Activated CD8-positive, alpha-beta memory T cell treated with anti-CD3 and anti-CD28 coated beads for 4 hours (primary cell): ENCODE measurements at places on chromosomes 5 and 9.
A peak's percentile ranks its signal among the peaks of the same experiment; 100 is the strongest.

- DNase-seq: no peak
These were observed 173.3 kb downstream of the RMI1 start for GRCh38 chr9:84153885-84154284.

DNA sequence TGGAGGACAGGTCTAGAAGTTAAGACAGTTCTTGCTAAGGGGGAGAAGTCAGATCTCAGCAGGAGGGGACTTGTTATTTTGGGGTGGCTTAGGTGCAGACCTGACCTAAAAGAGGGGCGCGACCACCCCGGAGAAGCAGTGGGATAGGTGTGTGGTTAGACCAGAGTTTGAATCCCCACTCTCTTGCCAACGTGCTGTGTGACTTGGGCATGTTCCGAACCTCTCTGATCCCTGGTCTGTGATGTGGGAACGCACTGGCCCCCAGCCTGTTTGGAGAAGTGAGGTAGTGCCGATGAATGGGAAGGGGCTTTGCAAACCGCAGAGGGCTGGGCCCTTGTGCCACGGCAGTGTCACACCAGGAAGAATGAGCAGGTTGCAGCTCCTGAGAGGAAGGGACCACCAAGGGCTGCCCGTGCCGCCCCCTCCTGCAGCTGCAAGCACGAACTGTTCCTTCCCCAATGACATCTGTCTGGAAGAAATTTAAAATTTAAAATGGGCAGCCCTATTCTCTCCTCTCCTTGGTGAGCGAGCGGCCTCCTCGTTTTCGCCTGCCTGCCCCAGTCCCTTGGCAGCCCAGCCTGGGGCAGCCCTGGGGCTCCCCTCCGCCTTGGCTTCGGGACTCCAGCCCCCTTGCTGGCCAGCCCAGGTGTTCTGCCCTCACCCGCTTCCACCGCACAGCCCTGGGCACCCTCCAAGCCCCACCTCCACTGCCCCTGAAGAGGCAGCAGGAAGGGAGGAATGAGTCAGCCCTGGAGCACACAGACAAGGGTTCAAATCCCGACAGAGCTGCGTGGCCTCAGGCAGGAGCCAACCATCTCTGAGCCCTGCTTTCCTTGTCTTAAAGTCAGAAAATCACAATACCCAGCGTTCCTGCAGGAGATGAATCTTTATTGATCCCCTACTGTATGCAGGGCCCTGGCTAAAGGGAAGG is 1.6 kb downstream of the FIBCD1 start:
- no peak for DNase-seq

DNA sequence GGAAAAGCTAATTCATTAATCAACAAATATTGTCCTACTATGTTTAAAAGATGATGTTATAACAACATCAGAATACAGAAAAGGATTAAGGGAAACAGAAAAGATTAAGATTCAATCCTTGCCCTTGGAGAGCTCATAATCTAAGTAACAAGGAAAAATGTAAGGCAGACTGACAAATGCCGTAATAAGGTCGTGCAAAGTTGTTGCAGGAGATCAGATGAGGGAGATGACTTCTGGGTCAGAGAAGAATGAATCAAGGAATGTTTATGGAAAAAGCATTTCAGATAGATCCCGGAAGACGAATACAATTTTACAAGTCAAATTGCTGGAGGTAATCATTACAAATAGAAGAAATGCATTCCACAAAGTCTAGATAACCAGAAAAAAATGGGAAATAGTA is 6.4 kb downstream of the ADAMTS6 start:
- no peak for DNase-seq

- no peak for DNase-seq
These were observed 42.0 kb upstream of the LIFR start for GRCh38 chr5:38598296-38598993.

DNA sequence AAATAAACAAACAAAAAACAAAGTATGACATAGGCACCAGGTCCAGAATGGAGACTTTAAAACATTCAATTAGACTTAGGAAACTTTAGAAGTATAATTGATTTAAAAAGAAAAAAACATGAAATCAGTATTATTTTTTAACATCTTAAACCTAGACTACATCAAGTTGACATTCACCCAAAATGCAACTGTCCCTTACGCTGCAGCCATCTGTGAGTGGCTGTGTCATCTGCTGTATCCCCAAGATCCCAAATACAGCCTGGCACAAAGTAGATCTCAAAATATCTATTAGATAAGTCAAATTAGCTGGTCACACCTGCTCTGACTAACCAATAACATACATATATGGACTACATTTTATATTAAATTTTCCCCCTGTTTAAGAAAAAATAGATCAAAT is 7.8 kb downstream of the TTLL11 start:
- DNase-seq: no peak

GRCh38 chr9:94031946-94032345 is 52.3 kb upstream of the PTPDC1 start:
- no peak for DNase-seq

GRCh38 chr9:135461936-135462335 is 17.6 kb upstream of the PPP1R26 start:
- no peak for DNase-seq

DNA sequence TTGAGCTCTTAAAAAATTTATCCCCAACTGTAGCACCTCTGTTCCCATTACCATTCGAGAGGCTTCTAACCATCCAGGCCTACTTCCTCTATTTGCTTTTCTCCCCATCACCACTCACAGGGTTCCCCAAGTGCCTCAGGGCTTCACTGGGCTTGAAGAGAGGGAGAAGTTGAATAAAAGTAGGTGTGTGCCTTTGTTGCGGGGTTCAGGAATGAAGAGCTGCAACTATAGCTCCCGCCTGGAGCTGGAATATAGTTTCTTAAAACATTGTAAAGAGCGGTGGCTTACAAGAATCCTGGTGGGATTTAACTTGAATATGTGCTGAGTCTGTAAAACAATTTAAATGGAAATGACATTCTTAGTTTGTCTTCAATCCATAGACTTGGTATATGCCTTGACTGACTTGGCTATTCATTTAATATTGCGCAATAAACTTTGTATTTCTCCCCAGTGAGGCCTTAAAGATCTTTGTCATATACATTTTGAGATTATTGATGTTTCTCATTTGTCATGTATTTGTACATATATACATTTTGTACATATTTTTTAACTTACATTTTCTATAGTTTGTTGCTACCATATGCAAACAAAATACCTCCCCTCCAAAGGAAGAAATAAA is 7.2 kb downstream of the ENTREP1 start:
- DNase-seq: no peak

- DNase-seq: no peak
These were observed 5.8 kb downstream of the NOXA1 start for GRCh38 chr9:137428841-137429545.

- no peak for DNase-seq
These were observed 180.8 kb downstream of the AUH start for GRCh38 chr9:91180930-91181268.

DNA sequence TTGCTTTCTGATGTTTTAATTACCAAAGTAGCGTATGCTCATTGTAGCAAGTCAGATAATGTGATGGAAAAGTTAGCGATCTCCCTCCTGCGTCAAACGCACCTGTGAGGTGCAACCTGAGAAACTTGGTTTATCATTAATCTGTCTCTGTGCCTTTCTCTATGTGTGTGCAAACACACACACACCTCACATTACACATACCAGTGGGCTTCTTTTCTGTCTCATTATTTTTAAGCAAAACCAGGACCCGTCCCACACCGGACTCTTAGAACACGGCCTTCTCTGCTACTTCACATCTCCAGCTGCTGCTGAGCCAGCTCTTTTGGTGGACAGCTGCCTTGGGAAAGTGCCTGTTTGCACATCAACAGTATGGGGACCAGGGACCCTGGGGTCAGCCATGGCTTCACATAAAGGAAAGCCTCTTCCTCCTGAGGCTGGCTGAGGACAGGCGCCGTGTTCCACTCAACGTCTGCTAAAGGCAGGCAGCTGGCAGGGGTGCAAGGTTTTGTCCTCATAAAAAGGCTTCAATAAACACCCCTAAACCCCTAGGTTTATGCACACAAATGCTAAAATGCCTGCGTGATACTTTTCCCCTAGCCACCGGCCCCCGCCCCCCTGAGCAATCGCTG is 44.2 kb downstream of the MRPL36 start:
- no peak for DNase-seq

GRCh38 chr9:113715086-113715485 is 161.0 kb upstream of the ZNF618 start:
- no peak for DNase-seq

- no peak for DNase-seq
These were observed 11.0 kb upstream of the ZBTB43 start for GRCh38 chr9:126793686-126794417.

DNA sequence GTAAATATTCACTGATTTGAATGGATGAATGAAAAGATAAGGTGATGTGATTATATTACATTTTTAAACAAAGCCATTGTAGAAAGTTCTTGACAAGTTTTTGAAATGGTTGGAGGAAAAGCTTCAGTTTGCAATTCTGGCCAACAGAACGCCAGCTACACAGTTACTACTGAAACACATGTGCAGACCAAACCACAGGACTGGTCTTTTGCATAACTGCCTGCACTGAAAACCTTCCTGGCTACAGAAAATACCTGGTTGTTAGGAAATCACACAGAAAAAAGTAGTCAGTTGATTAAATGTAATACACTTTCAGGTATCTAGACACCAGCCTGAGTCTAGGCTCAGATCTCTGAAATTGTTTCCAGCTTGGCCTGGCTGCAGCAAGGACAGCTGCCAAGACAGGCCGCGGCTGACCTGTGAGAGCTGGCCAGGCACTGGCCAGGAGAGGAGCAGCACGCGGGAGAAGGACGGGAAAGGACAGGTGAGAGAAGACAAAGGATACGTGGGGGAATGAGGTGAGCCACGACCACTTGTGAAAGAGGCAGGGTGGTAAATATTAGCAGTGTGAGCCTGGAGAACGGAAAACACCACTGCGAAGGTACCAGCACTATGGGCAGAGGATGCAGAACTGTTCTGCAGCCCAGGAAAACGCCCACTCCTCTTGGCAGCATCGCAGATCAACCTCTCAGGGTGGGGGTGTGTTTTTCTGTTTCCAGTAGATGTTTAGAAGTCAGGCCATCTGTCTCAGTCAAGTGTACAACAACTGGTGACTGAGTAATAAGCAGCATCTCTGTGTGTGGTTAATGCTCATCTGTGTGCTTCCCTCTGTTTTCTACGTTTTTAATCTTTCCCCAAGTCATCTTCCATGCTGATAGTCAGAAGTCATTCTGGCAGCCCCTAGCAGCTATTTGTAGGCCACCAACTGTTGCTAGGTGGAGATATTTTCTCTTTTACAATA is 137.4 kb downstream of the SCAMP1 start:
- no peak for DNase-seq

- no peak for DNase-seq
These were observed 687.0 kb upstream of the FTMT start for GRCh38 chr5:121164632-121165031.

- DNase-seq: no peak
These were observed 97.4 kb downstream of the PPARGC1B start for GRCh38 chr5:149827546-149827945.

DNA sequence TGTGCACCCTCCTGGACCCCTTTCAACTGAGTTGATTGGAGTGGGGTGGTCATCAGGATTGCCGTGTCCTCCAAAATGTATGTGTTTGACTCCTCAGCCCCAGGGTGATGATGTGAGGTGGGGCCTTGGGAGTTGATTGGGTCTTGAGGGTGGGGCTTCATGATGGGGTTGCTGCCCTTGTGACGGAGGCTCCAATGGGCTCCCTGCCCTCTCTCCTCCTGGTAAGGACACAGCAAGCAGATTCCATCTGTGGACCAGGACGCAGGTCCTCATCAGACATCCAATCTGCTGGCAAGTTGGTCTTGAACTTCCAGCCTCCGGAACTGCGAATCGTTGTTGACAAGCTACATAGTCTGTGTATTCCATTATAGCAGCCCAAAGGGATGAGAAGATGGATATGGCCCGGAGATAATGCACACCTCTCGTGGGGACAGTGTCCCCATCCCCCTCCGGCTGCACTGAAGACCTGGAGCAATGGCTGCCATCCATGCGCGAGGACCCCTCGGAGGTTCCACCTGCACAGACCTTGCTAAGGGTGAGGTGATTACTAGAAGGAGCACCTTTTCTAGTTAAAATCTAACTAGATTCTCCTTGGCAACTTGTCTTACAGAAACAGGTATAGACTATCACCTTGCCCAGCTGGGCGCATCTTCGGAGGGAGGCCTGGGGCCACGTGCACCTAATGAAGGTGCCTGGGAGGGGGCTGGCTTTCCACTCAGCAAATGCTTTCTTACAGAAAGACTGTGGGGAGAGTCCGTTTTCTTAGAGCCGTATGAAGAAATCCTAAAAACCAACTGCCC is 75.7 kb upstream of the IRX4 start:
- no peak for DNase-seq

- DNase-seq: peak; percentile 90
These were observed at the start of gene ZNF879 for GRCh38 chr5:179023528-179024189. Gene ZNF879, plus strand, starts transcription at chr5:179023804. Its CDS starts 1,201 bp downstream, at chr5:179025005.

DNA sequence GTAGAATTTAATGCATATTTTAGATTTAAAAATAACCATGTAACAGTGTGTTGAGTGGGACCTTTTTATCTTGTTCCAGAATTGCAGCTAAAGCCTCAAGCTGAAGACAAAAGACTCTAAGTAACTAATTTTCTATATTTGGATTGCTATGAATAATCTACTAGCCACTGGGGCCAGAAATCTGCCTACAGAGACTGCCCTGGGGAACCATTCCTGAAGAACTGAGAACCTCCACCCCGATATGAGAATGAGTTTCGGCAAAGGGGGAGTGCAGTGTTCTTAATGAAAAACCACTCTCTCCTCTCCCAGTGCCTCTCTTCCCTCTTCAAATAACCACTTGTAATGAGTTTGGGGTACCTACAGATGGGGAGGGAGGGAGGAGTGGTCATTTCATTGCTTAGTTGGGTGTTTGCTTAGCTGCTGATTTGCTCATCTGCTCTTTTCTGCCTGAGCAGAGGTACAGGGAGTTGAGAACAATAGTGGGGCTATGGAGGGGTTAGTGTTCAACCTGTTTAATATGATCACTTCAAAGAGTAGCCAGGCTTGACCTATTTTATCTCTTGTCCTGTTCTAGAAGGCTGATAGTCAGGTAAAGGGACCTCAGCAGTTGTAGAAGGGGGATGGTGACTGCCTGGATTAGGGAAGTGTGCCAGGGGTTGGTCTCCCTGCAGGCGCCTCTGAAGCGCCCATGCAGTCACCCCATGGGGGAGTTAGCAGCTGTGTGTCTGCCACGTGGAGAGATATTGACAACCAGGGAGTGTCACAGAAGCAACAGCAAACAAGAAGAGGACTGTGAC is 47.7 kb downstream of the ATG10 start:
- DNase-seq: no peak

DNA sequence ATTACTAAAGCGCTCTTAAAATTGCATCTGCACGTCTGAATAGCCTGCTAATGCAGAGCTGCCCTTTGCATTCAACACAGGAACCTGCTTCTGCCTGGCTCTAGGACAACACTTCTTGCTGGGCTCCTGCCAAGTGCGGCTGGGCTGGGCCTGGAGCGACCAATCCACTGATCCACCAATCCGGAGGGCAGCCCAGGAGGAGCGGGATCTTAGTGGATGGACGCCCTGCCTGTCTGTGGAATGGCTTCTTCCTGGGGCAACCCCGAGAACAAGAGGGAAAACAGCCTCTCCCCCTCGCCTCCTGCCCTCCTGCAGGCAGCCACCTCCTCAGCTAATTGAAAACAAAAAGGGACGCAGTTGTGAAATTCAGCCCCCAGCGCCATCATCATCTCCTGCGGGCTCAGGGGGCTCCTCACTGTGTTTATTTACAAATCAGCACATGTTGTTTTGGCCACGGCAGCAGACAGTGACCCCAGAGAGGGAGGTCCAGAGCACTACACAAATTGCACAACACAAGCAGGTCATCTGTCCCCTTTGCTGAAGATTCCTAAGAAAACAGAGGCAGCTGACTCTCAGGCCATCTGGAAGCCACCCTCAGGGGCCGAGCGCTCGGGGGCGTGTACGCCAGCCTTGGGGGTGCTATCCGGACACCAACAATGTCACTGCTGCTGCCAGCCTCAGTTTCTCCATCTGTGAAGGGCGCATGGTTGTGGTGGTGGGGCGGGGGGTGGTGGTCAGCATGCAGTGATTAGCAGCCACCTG is 57.3 kb downstream of the GADD45G start:
- DNase-seq: no peak
